Camera-type eye (tissue), 1 donor: ENCODE measurements at places on chromosomes 2 and 18. TPM values are rescaled to one million over a fixed set of nuclear protein-coding genes. Genes with fewer than 3 reads are reported as not detected.

Gene AKAIN1
- 1.3 TPM for total RNA-seq

Gene CHST9
- total RNA-seq = 3.8 TPM

Gene FBXO48
- 1.7 TPM for total RNA-seq

Gene STEAP3
- 2.6 TPM for total RNA-seq

Gene FAM161A
- 113 TPM for total RNA-seq

Gene MOGAT1
- not detected for total RNA-seq

Gene KCNK3
- 40.4 TPM for total RNA-seq

Gene ACMSD
- not detected for total RNA-seq

Gene RIT2
- total RNA-seq = 0.38 TPM

Gene KYNU
- 3.5 TPM for total RNA-seq
